ENCODE measurements at places on chromosomes 2 and 18.
A peak's percentile ranks its signal among the peaks of the same experiment; 100 is the strongest.

- DNase-seq: no peak
These were observed 146.7 kb upstream of the L3MBTL4 start for GRCh38 chr18:6561420-6561861.

DNA sequence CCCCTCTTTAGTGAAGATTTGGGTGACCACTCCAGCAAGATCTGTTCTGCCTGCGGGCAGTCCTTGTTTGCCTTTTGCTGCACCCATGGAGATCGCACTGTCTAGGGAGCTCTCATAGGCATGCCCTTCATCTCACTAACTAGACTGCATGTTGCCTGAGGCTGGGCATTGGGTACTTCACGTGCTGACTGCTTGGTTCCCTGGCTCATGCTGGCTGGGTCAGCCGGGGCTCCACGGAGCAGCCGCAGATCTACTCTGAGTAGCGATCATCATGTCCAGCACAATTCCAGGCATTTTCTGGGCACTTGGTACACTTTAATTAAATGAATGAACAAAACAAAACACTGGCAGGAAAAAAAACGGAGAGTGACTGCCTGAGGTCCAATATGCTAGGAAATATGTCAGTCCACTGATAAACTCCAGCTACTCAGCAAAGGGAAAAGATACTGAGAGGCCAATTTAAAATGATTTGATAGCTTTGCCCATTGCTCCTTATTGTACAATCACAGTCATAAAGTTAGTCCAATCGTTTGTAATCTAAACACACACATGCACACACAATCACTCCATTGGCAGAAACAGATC, 220.3 kb downstream of the C1D start:
- DNase-seq: no peak

GRCh38 chr18:24913507-24914170, 438.3 kb downstream of the ZNF521 start:
- DNase-seq: no peak

DNA sequence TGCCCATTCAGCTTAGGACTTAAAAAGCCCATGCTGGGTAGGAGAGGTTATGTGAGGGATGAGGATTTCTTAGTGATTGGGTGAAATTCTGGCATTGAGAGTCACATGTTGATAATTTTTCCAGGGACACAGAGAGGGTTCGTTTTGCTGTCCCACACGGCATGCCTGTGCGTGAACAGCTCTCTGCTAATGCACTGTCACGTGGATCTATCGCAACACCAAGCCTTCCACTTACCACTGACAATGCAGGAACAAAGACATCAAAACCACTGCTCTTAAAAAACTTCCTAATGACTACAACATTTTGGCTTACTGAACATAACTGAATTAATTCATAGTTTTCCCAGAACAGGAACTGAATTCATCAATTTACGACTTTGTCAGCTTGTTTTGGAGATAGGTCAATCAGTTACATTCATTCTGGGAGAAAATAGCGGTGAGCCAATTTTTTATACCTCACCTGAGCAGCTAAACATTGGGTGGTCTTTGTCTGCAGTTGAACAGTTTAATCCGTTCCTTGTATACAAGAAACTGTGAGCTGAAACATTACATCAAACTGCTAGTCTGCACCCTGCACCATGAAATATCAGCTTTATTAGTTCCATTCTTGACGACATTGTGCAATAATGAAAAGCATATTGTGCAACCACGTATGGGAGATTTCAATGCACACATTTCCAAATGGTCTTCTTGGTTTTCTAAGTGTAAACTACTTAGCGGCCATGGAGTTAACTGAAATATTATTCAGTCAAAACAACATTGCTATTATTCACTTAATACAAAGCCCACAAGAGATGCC, 127.1 kb downstream of the LPIN1 start:
- no peak for DNase-seq

DNA sequence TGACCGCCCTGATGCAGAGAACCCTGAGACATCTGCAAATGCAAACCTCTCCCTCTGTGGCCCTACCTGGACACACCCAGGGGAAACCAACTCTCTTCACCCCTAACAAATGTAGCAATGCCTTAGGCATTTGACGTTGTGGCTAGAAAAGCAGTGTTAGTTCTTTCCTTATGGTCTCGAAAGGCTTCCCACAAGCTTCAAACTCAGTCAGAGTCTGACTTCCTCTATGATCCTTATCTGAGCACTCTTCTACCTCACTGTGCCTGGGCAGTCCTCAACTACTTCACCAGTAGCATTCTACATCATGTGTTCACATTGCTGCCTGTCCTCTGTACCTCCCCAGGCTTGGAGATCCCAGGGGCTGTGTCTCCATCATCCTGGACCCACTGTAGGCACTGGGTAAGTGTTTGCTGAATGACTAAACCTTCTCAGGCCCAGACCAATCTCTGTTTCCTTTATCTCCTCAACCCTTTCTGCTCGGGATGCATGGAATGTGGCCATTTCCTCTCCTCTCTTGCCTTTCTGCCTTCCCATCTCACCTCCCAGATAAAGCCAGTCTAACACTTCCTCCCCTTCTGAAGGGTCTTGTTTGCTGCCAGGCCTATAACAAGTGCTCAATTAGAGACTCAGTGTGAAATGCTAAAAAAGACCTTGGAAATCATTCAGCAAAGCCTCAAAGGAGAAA, 91.7 kb upstream of the ACAA2 start:
- DNase-seq: no peak

DNA sequence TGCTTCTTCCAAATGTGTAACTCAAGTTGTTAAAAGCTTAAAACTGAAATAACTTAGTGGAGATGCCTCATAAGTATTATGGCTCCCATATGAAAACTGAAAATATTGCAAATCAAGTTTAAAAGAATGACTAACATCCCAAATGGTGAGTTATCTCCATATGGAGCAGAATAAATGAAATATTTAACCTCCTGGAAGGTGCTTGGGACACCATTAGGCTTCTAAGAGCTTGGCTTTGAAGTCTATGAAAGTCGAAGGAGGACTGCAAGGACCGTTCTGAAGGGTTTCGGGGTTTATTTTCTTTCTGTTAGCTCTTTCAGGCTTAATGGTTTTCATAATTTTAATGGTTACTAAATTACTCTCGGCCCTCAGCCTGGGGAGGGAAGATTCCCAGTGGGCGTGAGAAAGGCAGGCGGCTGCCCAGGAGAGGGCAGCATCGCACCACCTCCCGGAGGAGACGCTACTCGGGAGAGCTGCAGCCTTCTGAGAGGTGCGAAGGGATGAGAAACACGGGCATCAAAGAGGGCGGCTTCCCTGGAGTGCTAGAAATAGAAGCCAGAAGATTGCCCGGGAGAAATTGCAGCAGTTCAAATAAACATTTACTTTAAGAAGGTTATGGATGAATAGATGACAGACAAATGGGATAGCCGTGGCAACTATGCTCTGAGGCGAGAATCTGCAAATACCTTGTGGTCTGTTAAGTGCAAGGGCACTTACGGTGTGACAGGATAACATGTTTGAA, 43.1 kb downstream of the MAP3K19 start:
- peak; percentile 81 for DNase-seq

GRCh38 chr2:53242090-53242489, 525.5 kb upstream of the CHAC2 start:
- no peak for DNase-seq

GRCh38 chr2:231680992-231681852, 27.1 kb upstream of the PTMA start:
- peak; percentile 94 for DNase-seq

- peak; percentile 66 for DNase-seq
These were observed 97.9 kb upstream of the NOL4 start for GRCh38 chr18:34322365-34323289.

DNA sequence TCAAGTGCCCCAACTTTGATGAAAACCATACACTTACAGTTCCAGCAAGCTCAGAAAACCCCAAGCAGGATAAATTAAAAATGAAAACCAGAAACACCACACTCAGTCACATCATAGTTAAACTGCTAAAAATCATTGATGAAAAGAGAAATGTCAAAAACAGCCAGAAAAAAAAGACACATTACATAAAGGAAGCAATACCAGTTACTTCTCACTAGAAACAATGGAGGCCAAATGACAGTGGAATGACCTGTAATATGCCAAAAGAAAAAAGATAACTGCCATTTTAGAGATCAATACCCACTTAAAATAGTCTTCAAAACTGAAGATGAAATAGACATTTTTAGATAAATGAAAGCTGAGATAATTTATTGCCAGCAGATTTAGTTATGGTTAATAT, 66.0 kb downstream of the MAP3K20 start:
- no peak for DNase-seq
